COLO829 (cell line): ENCODE measurements at places on chromosomes 16 and 17.

- no peak for DNase-seq
Observed at GRCh38 chr17:56144223-56144622, 9.1 kb upstream of the ANKFN1 start.

DNA sequence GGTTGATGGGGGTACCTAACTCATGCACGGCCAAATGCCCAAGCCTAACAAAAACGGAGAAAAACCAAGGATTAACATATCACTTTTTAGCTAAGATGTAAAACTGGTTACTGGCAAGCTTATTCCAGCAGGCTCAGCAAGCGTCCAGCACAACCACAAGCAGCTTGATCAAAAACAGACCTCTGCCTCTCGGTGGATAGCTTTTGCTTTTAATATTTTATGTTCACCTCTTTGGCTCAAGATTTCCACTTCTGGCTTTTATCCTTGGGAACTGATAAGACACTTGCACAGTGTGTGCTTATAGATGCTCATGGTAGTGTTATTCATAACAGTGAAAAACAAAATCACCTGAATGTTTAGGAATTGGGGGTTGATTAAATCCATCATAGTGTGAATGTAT lies 206.9 kb upstream of the CACNG5 start:
- no peak for DNase-seq

GRCh38 chr16:86338403-86339115 lies 171.8 kb upstream of the FOXF1 start:
- DNase-seq, result no peak

DNA sequence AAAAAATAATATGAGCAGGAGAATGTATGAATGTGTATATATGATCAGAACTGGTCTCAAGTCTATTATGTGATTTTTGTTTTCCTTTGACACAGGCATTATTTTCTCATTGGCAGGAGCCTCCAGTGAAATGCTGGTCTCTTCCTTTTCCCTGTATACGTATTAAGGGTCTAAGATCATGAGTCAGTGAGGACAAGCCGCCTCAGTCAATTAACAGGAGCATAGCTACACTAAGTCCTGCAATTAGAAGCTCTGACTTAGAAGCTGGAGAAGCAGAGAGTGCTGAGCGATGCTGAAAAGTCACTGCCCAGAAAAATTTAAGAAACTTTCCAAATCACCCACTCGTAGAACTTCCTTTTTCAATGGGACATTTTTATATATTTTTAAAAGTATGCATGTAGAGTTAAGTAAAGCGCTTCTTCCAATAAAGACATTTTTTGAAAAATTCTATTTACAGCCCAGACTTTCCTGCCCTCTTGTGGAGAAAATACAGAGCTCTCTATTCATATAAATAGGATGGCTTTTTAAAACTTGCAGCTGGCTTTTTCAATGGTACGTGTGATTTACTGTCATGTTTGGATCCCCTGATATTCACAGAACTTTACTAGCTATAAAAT lies 70.2 kb upstream of the PSMD7 start:
- DNase-seq, result peak; percentile 8

GRCh38 chr16:6573577-6573976 lies 759.1 kb upstream of the RBFOX1 start:
- DNase-seq, result no peak

GRCh38 chr17:19719355-19720209 lies 3.2 kb upstream of the SLC47A2 start:
- no peak for DNase-seq

DNA sequence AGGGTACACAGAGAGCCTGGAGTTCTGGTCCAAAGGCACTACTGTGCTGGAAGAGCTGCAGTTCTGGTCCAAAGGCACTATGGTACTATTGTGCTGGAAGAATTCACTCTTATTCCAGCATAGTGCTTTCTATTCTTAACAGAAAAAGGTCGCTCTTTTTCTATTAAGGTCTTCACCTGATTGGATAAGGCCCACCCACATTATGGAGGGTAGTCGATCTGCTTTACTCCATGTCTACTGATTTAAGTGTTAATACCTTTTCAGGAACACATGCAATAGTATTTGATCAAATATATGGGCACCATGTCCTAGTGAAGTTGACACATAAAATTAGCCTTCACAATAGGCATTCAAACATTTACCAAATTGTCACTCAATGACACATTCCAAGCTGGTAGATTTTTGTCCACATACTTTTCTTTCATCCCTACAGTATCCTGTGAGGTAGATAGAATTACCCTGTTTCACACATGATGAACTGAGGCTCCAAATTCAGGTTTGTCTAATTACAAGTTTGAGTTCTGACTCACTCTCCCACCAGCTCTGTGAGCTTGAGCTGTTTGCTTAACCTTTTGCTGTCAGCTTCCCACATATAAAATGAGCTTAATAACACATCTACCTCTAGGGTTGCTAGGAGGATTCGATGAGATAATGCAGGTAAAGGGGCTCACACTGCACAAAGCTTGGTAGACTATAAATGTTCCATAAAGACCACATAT lies 129.9 kb downstream of the AIPL1 start:
- no peak for DNase-seq

- no peak for DNase-seq
Observed at GRCh38 chr16:89338863-89339262, 121.4 kb downstream of the ZNF778 start.

DNA sequence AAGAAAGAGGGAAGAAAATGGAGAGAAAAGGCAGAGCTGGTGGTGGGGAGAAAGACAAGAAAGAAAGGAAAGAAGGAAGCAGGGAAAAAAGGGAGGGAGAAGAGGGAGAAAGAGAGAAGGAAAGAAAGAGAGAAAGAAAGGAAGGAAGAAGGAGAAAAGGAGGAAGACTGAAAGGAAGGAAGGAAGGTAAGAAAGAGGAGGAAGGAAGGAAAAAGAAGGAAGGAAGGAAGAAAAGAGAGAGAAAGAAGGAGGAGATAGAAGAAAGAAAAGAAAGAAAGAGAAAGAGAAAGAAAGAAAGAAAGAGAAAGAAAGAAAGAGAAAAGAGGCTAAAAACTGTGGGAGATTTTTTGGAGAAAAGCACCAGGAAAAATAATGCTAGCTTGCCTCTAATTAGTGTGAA lies 561.4 kb upstream of the GOT2 start:
- DNase-seq, result no peak

- no peak for DNase-seq
Observed at GRCh38 chr16:30924913-30925631, 1.7 kb downstream of the FBXL19 start.

- no peak for DNase-seq
Observed at GRCh38 chr16:85289760-85290625, 177.7 kb upstream of the CIBAR2 start.

DNA sequence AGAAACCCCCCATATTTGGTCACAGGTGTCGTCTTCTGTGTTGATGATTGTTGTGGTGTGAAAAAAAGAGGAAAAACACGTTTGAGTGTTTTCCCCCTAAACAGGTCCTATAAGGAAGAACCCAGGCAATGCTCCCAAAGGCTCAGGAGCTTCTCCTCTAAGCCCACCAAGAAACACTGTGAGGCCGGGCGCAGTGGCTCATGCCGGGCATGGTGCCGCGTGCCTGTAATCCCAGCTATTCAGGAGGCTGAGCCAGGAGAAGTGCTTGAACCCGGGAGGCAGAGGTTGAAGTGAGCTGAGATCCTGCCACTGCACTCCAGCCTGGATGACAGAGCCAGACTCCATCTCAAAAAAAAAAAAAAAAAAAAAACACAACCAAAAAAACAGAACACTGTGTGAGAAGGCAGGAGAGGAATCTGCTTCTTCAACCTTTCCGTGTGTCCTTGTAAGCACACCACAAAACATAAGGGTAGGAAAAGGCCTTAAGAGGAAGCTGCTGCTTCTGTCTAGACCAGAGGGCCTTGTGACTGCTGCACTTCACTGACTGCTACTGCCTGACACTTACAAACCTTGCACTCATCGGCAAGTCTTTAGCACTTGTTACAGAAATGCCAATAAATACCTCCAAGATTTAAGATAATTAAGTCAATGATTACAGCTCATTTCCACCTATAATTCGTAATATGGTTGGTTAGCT lies 9.3 kb downstream of the JPT1 start:
- DNase-seq, result no peak

- DNase-seq, result no peak
Observed at GRCh38 chr16:57946181-57946801, 24.6 kb downstream of the CNGB1 start.

GRCh38 chr16:13951611-13952010 lies 31.7 kb downstream of the ERCC4 start:
- no peak for DNase-seq

DNA sequence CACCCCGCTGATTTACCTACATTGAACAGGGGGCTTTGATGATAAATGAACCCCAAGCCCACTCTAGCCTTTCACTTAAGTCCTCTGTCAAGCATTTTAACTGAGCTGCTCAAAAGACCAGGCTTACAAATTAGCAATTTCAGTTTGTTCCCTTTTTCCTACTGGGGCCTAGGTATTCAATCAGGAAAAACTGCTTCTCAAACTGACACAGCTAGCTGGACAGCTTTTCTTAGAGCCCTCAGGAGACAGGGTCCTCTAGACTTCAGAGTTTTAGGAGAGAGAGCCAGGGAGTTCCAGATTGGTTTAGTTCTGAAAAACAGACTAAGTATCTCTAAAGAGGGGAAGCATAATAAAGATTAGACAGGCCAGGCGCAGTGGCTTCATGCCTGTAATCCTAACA lies 6.2 kb upstream of the HEXIM2 start:
- DNase-seq, result no peak

- DNase-seq, result no peak
Observed at GRCh38 chr16:15847611-15848175, 9.1 kb downstream of the MYH11 start.

GRCh38 chr16:6377956-6378355 lies 954.7 kb upstream of the RBFOX1 start:
- no peak for DNase-seq

- no peak for DNase-seq
Observed at GRCh38 chr16:90018652-90019542, at the start of gene DBNDD1. Gene DBNDD1 (minus strand): TSS chr16:90019456. CDS start chr16:90019341, 115 bp downstream.

DNA sequence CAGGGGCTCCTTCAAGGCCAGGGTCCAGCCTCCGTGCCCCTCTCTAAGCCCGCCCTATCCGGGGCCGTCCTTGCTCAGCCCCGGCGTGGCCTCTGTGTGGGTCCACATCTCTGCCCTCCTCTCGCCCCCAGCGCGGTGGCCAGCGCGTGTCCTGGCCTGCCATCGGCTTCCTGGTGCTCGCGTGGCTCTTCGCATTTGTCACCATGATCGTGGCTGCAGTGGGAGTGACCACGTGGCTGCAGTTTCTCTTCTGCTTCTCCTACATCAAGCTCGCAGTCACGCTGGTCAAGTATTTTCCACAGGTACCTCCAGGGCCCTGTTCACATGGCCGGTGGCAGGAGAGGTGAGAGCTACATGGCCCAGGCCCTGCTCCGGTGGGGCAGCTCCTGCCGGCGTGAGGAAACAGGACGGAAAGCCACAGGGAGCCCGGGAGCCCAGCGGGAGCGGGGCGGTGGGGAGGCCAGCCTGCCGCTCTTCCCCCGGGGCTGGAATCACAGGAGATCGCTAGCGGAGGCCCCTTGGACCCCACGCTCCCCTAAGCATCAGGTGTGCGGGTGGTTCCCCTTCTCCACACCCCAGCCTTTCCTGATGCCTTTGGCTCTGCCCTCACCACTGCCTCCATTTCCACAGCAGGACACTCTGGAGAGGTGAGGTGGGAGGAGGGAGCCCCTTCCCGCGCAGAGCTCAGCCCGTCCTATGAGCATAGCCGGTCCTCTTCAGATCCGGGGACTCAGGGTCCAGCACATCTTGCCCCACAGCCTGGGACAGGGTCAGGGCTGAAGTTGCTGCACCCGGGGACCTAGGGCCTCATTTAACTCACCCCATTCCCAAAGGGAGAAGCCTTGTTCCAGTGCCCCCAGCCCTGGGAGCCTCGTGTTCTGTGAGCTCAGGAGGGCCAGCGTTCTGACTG lies 10.2 kb downstream of the TAX1BP3 start:
- DNase-seq, result no peak

GRCh38 chr16:79278506-79278905 lies 322.0 kb downstream of the MAF start:
- no peak for DNase-seq

DNA sequence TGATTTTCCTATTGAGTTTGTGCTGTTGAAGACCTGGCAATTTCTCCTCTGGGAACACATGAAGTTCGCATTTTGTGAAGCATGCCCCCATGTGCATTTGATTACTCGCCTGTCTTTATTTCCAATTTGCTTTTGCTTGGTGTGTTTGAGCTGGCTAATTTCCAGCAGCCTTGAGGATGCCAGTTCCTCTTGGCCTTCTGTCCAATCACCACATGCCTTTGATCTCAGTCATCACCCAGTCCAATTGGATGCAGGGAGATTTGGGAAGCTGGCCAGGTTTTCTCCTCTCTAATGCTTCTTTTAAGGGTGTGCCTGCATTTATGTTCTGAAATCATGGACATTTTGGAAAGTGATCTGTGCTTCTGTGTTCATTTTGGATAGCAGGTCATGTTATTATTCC lies 3.8 kb upstream of the TMEM100 start:
- no peak for DNase-seq
